Brain pericyte (primary cell): ENCODE measurements at places on chromosomes 12 and 14.

GRCh38 chr12:48003226-48004052 is 837 bp downstream of the COL2A1 start:
- no peak for DNase-seq

GRCh38 chr12:27709932-27710591 is 570 bp upstream of the MRPS35 start:
- DNase-seq = peak; percentile 24

- DNase-seq = no peak
Observed at GRCh38 chr14:35821564-35822411, 4.3 kb upstream of the BRMS1L start.

GRCh38 chr12:76037130-76038103 is 5.8 kb upstream of the PHLDA1 start:
- DNase-seq = peak; percentile 48

DNA sequence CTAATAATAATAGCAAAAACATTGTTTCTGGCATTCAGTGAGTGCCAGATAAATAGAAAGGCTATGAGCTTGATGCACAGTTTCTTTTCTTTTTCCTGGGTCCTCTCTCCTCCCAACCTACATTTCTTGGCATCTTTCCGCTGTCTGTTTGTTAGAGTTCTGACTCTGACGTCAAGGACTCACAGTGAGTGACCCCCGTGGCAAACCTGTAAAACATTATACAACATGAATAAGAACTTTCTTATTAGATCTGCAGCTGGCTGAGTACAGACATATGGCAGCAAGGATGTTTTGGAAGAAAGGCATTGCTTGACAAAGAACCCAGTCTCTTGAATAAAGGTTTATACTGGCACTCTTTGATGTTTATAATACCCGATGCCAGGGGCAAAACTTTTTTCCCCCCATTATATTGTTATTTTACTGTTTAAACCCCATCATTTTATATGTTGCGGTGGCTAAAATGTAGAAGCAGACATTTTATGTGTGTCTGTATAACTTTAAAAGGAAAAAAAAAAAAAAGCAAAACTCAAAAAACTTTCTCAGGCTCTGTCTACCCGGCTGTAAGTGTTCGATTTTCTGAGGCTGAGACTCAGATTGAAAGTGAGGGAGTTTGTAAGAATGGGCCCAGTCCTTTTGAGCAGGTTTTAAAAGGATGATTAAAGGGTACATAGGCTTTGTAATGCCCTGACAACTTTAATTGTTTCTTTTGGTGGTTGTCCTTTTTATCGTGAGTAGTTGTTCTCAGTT is 159.3 kb downstream of the PDE3A start:
- peak; percentile 98 for DNase-seq

GRCh38 chr12:128796439-128797118 is 27.2 kb downstream of the SLC15A4 start:
- DNase-seq = no peak

- peak; percentile 17 for DNase-seq
Observed at GRCh38 chr14:75711796-75712211, 50.8 kb downstream of the TTLL5 start.
